GM23338 (cell line): ENCODE measurements at places on chromosomes 6 and 20. TPM values are rescaled to one million over a fixed set of nuclear protein-coding genes. Genes with fewer than 3 reads are reported as not detected.

DNA sequence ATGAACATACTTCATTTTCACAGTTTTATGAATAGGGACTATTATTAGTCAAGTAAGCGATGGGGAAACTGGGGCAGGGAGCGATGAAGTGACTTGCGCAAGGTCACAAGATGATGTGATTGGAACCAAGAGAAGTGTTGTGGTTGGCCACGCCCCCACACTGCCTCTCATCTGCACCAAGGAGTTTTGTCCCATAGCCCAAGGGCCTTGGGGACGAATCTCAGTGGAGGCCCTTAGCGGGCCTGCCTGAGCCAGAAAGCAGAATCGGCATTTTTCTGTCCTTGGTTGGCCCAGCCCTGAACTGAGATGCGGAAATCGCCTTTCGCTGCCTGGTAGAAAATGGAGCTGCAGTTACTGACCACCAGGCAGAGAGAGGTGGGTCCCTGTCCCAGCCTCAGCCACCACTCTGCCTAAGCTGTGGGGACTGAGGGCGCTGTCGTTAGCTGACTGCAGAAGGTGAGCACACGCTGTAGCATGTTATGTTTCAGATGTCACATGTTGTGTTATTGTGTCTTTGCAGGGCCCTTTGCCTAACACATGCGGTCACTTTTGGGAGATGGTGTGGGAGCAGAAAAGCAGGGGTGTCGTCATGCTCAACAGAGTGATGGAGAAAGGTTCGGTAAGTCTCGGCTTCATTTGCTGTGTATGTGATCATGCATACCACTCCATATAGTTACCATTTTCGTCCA is 57.8 kb downstream of the PTPN1 start:
- DNase-seq, result no peak

DNA sequence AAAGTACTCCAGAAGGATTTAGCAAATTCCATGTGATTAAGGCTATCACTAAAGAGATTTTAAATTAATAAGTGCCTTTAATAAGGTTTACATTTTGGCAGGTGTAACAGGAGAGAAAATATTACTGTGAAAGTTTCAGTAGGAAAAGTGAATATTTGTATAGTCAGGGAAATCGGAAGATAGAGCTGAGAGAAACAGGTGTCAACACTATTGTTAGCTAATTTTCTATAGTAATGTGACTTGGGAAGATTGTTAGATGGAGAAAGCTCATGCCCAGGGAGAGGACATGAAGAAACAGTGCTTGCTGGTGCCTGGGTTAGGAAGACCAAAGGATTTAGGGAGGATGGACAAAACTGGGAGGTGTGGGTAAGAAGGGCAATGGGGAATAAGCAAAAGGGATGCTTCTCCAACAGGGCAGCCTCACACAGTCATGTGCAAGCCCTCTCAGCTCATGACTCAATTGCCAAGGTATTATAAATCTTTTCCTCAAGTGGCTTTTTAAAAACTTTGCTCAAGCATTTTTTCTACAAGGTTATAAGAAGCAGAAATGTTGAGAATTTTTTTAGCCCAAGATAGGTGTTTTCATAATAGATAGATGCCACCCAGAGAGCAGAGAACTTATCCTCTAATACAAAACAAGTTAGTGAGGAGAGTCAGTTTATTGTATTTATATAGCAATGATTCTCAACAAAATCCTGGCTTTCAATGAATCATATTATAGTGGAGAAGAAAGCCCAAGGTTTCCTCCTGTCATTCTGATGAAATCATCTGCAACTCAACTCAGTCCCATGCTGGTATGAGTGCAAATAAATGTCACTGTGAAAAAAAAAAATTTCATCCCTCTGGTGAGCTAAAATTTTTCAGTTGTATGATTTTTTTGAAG is 325.2 kb upstream of the NT5E start:
- no peak for DNase-seq

DNA sequence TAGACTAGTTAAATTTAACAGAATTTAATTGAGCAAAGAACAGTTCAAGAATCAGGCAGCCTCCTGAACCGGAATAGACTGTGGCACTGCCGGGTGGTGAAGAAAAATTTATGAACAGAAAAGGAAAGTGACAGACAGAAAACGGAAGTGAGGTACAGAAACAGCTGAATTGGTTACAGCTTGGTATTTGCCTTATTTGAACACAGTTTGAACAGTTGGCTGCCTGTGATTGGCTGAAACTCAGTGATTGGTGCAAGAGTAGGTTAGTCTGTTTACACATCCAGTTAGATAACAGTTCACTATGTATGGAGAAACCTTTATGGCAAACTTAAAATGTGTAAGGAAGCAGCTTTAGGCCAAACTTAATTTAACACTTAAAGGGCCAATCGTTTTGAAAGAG is 116.0 kb upstream of the CITED2 start:
- DNase-seq, result no peak

DNA sequence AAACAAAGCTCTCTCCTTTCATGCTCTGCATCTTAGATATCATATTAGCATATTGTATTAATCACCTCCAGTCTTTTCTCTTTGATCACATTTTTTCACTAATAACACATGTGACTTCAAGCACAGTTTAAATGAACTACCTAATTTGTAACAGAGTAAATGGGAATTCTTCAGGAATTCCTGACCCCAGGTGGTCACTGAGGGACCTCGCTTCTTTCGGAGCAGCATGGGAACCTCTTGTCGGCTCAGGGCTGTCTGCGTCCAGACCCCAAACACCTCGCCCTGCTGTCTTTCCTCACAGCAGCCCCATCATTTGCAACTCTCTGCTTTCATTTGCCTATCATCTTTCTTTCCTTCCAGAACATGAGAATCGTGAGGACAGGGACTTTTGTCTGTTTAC is 103.5 kb downstream of the DACT2 start:
- DNase-seq, result peak; percentile 78

DNA sequence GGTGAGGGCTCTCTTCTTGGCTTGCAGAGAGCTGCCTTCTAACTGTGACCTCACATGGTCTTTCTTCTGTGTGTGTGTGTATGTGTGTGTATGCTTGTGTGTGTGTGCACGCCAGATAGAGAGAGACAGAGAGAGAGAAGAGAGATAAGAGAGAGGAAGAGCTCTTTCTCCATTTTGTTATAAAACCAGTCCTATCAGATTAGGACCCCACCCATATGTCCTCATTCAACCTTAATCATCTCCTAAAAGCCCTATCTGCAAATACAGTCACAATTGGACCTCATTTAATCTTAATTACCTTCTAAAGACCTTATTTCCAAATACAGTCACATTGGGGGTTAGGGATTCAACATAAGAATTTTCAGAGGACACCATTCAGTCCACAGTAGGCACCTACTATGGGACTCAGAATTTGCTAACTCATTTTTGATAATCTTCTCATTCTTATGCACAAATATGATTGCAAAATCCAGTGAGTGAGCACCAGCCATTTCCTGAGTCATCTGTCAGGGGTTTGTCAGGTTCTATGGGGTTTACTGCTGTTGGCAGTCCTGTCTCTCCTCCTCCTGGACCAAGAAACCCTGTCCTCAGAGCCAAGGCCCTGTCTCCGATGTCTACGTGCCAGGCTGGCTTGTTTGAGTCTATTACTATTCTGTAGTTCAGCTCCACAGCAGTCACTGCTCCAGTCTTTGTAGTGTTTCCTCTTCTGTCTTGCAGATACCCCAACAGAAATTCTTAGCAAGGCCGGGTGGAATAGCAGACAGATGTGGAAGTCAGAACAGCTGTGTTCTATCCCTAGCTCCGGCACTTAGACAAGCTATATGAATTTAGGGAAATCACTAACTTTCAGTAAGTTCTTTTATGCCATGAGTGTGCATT is 59.0 kb upstream of the FAM184A start:
- no peak for DNase-seq

DNA sequence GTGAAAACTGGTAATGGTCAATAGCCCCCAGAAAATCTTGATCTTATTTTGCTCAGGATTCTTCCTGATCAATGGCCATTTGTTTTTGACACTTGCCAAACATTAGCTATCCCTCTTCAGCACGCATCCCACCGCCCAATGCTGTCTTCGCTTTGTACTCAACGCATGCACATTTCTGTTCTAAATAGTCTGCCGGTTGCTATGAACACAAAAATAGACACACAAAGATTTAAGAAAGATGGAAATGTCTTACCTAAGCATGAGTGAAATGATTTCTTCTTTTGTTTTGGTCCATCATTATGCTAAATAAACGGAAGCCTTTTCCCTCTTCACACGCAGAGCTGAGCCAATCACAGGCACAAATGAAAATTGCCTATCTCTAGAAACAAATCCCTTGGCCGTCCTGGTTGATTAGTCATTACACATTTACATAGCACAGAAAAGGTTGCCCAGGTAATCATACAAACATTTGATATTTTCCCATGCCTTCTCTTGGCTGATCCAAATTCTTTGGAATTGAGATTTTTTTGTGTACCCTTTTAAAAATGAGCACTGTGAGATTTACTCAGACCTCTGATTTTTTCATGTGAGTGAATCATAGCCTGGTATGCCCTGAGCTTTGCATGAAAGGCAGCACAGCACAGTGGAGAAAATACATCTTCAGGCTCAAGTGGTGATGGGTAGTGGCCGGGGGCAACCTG is 70.5 kb upstream of the FAM184A start:
- DNase-seq, result no peak

DNA sequence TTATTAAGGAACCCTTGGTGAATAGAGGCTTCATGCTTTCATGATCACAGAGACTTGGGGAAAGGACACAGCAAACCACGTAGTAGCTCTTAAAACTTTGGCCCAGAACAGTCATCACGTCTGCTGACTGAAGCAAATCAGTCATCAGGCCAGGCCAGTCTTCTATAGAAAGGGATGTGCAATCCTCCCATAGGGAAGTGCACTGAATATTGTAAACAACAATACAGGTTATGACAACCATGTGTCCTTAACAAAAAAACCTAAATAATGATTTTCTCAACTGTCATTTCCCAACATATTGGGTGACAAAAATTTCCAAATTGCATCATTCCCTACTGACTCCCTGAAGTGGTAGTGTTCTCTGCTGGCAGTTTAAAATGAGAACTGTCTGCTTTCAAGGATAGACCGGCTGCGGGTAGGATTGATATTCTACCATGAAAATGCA is 388.2 kb upstream of the CITED2 start:
- DNase-seq, result no peak

- no peak for DNase-seq
These were observed 42.4 kb downstream of the TNFRSF21 start for GRCh38 chr6:47267301-47267700.

DNA sequence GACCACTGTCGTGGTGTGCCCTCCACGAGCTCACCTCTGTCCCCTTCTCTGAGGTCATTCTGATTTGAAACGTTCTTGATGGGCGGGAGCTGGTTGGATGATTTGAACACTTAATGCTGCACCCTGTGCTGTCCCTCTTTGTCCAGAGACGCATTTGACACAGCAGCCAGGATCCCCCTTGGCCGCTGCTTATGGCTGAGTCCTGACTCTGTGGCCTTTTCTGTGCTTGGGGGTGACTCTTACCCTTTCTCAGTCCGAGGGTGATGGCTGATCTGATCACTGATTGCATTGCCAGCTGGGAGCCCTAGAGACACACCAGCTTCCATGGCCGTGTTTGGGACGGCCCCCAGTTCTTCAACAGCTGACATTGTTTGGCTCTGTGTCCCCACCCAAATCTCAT is 43.5 kb upstream of the FRMD1 start:
- DNase-seq, result no peak

- DNase-seq, result no peak
These were observed 1189.4 kb upstream of the EYS start for GRCh38 chr6:66896415-66896814.

DNA sequence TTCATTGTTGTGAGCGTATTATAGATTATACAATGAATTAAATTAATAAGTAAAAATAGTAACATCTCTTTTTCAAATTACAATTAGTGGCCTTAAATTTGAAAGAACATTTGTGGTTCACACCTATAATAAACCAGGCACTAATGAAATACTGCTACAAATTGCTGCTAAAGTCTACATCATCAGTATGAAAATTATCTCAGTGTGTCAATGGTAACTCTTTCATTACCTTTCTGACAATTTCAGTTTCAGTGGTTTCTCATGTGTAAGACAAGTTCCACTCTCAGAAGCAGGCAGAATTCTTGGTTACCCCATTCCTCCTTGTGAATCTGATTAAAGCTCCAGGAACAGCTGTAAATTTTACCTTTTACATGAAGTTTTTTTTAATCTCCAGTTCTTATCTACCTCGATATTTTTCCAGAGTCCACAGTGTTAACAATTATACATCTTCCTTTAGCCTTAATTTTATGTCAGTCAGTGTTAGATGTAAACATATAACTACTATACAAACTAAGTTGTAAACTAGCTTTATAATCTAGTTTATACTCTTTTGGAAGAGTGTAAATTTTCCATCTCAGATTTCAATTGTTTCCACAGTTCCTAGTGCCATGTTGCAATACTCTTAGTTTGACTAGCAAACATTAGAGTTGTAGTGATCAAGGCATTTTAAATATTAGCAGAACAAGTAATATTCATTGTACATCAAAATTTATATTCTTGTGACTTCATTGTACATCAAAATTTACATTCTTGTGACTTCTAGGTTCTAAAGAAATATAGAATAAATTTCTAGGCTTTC is 1038.4 kb downstream of the EPHA7 start:
- DNase-seq, result no peak

GRCh38 chr6:151901009-151901411 is 93.5 kb downstream of the ESR1 start:
- DNase-seq, result no peak

GRCh38 chr6:163748886-163749285 is 334.4 kb downstream of the QKI start:
- no peak for DNase-seq

DNA sequence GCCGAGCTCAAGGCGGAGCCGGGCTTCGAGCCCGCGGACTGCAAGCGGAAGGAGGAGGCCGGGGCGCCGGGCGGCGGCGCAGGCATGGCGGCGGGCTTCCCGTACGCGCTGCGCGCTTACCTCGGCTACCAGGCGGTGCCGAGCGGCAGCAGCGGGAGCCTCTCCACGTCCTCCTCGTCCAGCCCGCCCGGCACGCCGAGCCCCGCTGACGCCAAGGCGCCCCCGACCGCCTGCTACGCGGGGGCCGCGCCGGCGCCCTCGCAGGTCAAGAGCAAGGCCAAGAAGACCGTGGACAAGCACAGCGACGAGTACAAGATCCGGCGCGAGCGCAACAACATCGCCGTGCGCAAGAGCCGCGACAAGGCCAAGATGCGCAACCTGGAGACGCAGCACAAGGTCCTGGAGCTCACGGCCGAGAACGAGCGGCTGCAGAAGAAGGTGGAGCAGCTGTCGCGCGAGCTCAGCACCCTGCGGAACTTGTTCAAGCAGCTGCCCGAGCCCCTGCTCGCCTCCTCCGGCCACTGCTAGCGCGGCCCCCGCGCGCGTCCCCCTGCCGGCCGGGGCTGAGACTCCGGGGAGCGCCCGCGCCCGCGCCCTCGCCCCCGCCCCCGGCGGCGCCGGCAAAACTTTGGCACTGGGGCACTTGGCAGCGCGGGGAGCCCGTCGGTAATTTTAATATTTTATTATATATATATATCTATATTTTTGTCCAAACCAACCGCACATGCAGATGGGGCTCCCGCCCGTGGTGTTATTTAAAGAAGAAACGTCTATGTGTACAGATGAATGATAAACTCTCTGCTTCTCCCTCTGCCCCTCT is 1.1 kb downstream of the CEBPB start:
- DNase-seq, result peak; percentile 78

IP6K3 gene
- 0.14 TPM in 1 of 2 replicates, not detected in the other for total RNA-seq

PROKR2 gene
- total RNA-seq, result 2.1 and 5.9 TPM in 2 replicates

SNPH gene
- 3.5 and 5.8 TPM in 2 replicates for total RNA-seq
